ENCODE measurements at places on chromosomes 1 and 21.

DNA sequence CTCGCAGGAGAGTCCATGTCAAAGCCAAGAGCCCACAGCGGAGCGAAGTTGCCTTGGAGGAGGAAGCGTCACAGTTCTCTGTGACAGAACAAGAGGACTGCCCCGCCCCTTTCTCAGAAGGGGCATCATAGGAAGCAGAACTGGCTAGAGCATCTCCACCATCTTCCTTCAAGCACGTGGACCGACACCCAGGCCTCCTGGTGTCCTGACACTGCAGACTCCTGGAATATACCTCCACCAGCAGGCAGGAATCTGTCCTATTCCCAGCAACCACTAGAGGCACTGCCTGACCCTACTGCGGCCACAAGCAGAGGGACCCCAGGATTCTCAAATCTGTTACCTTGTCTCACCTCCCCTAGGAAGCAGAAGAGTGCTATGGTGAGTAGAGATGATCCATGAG lies 37.8 kb downstream of the GPA33 start:
- peak; percentile 13 for DNase-seq

DNA sequence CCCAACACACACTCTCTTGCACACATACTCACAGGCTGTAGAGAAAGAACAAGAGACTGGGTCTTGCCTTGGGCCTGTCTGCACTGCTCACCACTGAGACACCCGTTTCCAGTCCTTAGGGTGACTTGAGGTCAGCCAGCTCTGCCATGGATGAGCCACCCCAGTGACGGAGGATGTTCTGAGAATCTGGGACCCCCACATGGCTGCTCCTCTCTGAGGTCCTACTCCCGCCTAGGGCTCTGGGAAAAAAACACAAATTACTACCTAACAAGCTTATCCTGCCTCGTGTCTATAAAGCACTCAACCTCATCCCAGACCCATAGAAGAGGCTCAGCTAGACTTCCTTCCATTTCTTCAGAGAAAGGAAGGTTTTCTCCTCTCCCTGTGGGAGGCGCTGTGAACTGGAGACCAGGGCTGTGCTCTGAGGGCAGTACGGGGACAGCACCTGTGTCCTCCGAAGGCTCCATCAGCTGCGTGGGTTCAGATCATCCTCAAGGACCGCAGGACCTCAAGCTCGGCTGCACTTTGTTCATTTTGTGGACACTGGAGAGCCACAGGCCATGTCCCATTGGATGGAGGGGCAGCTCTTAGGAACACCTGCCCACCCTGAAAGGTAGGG lies 4.3 kb upstream of the CLEC20A start:
- DNase-seq: no peak

DNA sequence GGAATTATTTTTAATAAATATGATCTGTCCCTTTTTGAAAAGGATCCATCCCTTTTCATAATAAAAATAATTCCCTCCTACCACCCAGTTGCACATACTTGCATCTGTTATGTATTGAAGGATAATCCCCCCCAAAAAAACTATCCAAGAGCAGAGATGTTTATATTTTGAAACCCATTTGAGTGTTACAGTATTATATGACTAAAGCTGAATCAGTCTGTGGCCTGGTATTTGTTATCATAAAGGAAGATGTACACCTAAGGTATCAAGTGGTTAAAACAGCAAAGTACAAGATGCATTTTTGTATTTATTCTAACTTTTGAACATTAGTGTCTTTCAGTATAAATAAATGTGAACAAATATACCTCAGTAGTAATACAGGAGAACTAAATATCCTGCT lies 12.7 kb upstream of the TGFB2 start:
- no peak for DNase-seq

DNA sequence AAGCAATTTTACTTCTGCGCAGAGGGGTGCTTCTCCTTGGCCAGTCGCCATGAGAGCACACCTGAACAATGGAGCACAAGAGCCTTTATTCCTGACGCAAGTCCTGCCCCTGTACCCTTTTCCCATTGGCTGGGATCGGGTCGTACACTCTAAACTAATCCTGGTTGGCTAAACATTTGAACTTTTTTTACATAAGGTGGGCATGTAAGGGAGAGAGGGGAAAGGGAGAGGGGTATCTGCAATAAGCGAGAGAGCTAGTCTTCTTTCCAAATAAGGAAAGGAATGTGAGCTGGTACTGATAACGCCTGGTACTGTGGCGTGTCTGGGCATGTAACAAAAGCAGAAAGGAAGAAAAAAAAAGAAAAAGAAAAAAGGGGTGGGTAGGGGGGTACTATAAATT lies 21.8 kb downstream of the MFSD2A start:
- DNase-seq: peak; percentile 50

DNA sequence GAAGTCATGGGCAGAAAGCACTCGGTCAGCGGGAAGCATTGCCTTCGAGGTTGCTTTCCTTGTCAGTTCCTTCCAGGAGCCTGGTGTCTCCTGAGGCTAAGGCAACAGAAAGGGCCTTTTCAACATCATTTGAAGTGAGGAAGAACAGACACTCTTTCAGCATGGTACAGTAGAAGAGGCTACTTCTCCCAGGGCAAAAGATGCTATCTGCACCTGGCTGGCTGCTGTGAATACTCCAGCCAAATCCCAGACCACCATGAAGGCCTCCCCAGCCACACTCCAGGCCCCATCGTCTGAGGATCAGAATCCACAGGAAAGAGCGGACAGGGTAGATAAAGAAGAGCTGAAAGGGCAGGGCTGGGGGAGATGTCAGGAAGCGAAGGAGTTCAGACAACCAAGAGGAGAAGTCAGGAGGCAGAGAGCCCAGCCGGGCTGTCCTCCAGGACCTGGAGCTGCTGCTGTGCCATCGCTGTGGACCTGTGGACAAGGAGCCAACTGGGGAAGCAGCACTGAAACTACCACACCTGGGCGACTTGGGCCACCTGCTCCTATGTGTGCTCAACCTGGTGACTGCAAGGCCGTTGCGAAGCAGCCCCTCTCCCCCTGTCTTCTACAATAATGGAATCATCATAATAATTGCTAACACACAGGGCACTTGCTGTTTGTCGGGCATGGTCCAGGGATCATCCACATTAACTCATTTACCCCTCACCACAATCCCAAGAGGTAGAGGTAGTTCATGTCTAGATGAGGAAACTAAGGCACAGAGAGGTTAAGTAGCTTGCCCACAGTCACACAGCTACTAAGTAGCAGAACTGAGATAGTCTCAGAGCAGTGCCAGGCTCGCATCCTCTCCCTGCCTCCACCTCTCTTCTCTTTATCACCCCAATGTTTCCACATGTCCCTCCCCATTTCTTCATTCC lies 88.0 kb upstream of the ZBTB40 start:
- no peak for DNase-seq
